Upper lobe of right lung (tissue), 1 donor: ENCODE measurements at places on chromosomes 2 and 18. TPM values are rescaled to one million over a fixed set of nuclear protein-coding genes. Genes with fewer than 3 reads are reported as not detected.

- no peak overlapping the region for H3K27ac ChIP-seq
- no peaks in the 10 kb centered on the region for H3K27me3 ChIP-seq
- no peaks in the 10 kb centered on the region for H3K36me3 ChIP-seq
- H3K4me3 ChIP-seq: no peak overlapping the region
- DNase-seq: no peak
Observed at GRCh38 chr2:46041434-46041833, 255.8 kb upstream of the EPAS1 start.

GRCh38 chr2:237154082-237154638 lies 68.5 kb downstream of the COPS8 start:
- H3K27ac ChIP-seq: no peak overlapping the region
- no peak overlapping the region for H3K4me3 ChIP-seq
- peaks cover 3% of the 10 kb centered on the region for H3K4me1 ChIP-seq
- no peaks in the 10 kb centered on the region for H3K27me3 ChIP-seq
- no peak for DNase-seq

GRCh38 chr2:49934481-49934880 lies 780.2 kb upstream of the FSHR start:
- no peak overlapping the region for H3K27ac ChIP-seq
- DNase-seq: no peak
- no peaks in the 10 kb centered on the region for H3K36me3 ChIP-seq
- no peaks in the 10 kb centered on the region for H3K4me1 ChIP-seq

GRCh38 chr2:165766326-165766927 lies 27.6 kb downstream of the GALNT3 start:
- no peak for DNase-seq
- H3K27ac ChIP-seq: no peak overlapping the region
- H3K4me3 ChIP-seq: no peak overlapping the region
- no peaks in the 10 kb centered on the region for H3K27me3 ChIP-seq
- H3K36me3 ChIP-seq: no peaks in the 10 kb centered on the region

DNA sequence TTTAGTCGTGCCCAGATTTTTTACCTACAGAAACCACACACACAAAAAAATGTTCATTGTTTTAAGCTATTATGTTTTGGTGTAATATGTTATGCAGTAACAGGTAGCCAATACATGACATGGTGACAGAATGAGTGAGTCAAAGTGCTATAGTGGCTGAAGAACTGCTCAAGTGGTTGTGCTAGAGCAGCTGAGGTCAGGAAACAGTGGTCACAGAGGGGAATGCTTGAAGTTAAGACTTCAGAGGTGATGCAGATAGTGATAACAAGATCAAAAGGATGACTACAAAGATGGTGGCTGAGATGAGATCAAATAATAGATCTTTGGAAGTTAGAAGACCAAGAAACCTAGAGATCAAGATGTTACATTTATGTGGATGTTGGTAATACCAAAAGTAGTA lies 174.3 kb downstream of the KCNE4 start:
- no peaks in the 10 kb centered on the region for H3K4me1 ChIP-seq
- no peak overlapping the region for H3K4me3 ChIP-seq
- H3K27ac ChIP-seq: no peak overlapping the region
- H3K36me3 ChIP-seq: no peaks in the 10 kb centered on the region
- no peak for DNase-seq
- no peaks in the 10 kb centered on the region for H3K27me3 ChIP-seq

DNA sequence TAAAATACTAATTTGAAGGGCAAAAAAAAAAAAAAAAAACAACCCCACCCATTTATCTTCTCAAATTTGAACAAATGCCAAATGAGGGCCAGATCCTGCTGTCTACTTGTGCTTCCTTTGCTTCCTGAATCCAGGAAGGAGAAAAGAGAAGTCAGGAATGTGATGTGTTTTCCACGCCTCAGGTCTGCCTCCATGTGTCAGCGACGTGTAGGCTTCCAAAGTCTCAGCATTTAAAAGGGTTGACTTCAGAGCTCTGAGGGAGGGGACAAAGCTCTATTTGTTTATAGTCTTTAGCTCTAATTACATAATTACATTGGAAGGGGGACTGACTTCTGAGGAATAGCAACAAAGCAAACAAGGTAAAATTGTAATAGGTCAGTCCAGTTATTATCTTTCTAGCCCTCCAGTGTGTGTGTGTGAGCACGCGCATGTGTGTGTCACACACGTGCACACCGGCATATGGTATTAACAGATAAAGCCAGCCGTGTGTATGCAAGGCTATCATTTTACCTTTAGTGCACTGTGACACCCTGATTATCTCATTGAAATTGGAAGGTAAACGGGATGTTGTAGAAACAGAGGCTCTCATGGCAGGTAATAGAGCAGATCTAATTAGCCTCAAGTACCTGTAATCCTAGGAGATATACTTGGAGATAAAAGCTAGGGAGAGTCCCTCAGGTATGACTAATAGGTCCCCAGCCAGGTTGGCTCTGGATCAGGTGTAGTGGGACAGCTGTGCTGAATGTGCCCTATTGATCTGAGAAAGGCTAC lies 911.4 kb upstream of the ZEB2 start:
- H3K36me3 ChIP-seq: no peaks in the 10 kb centered on the region
- H3K4me1 ChIP-seq: no peaks in the 10 kb centered on the region
- H3K27me3 ChIP-seq: no peaks in the 10 kb centered on the region
- no peak overlapping the region for H3K4me3 ChIP-seq
- no peak for DNase-seq

The MEP1B gene
- total RNA-seq: not detected

DNA sequence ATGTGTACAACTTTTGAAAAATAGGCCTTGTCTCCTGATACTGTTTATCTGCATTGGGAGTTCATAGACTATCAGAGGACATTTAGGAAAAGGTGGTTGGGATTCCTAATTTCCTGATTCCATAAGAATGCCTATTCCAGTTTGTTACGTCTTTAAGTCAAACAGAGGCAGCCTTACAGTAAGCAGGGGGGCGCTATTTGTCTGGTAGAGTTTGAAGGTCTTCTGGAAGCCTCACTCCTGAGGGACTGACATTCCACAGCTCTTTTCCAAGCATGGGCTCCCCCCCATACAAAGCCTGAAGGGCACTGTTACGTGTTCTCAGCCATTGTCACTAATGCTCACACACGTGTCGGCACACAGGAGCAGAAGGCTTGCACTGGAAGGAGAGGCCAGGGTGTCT lies 154.3 kb downstream of the PTGR3 start:
- no peaks in the 10 kb centered on the region for H3K27me3 ChIP-seq
- no peak overlapping the region for H3K4me3 ChIP-seq
- H3K4me1 ChIP-seq: no peaks in the 10 kb centered on the region
- no peak overlapping the region for H3K27ac ChIP-seq
- no peak for DNase-seq
- H3K36me3 ChIP-seq: no peaks in the 10 kb centered on the region

The CFAP53 gene
- total RNA-seq: not detected

DNA sequence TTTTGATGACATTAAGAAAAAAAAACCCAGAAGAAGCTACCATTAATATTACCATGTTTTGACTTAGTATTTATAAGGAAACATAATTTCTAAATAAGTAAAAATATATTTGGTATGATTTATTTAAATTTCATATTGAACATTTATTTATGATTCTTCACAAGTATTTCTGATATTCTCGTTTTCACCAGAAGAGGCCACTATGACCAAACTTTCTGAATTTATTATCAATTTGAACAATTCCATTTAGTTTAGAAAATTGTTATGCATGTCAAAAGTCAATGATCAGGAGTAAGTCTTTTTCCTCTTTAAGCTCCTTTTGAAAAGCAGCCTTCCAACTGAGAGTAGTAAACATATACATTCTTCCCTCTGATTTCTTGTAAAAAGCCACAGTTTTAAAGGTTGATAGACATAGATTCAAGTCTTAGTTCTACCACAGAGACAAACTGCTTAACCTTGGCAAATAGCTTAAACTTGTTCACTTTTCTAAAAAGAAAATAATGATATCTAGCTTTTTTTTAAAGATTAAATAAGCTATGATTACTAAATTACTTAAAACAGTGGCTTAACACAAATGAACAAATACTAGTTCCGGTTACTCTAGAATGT lies 329.9 kb downstream of the TRIB2 start:
- DNase-seq: no peak
- H3K27me3 ChIP-seq: no peaks in the 10 kb centered on the region
- H3K4me1 ChIP-seq: no peaks in the 10 kb centered on the region
- no peaks in the 10 kb centered on the region for H3K36me3 ChIP-seq

- peaks cover 18% of the 10 kb centered on the region for H3K4me1 ChIP-seq
- H3K36me3 ChIP-seq: peaks cover 7% of the 10 kb centered on the region
- H3K27ac ChIP-seq: no peak overlapping the region
- no peak overlapping the region for H3K4me3 ChIP-seq
- DNase-seq: no peak
- H3K27me3 ChIP-seq: no peaks in the 10 kb centered on the region
Observed at GRCh38 chr2:113965644-113966043, 75.8 kb downstream of the ACTR3 start.

The AMER3 gene
- not detected for total RNA-seq

GRCh38 chr2:154392256-154392655 lies 306.2 kb upstream of the KCNJ3 start:
- H3K4me3 ChIP-seq: no peak overlapping the region
- no peaks in the 10 kb centered on the region for H3K36me3 ChIP-seq
- no peaks in the 10 kb centered on the region for H3K27me3 ChIP-seq
- H3K4me1 ChIP-seq: no peaks in the 10 kb centered on the region
- no peak for DNase-seq
- H3K27ac ChIP-seq: no peak overlapping the region

DNA sequence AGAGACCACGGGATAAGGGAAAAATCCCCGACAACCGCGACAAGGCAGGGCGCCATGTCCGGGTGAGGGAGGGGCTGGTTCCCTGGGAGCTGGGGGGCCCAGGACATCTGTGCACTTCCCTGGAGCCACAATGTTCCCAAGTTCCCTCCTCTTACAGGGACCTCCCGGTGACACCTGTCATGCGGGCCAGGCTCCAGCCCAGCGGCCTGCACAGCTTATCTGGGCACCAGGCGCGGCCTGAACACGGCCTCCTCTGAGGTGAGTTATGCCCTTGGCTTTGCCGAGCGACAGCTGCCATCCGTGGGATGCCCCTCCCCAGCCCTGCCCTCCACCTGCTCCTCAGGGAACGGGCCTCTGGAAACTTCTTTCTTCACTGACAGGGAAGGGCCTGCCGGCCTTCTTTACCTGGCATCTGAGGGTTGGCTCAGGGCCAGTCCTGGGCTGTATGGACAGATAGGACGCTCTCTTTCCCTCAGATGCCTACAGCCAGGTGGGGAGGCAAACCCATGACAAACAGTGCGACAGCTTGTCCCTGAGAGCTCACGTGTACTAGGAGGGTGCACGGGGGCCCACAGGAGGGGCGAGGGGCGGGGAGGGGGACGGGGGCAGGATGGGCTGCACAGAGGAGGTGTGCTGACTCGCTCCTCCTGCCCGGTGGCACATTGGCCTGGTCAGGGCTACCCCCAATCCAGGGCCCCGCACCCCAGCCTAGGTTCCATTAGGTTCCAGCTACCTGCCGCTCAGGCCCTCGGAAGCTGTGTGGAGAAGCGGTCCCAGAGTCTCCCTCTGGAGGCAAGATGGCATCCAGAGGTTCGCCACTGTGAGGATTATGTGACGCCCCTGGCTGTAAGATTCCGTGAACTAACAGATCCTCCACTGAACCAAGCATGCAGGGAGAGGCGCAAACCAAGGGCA lies 34.9 kb upstream of the HPCAL1 start:
- H3K27ac ChIP-seq: no peak overlapping the region
- no peak overlapping the region for H3K4me3 ChIP-seq
- no peaks in the 10 kb centered on the region for H3K36me3 ChIP-seq
- no peaks in the 10 kb centered on the region for H3K27me3 ChIP-seq
- peaks cover 14% of the 10 kb centered on the region for H3K4me1 ChIP-seq
- peak; percentile 72 for DNase-seq

The DSG4 gene
- not detected for total RNA-seq

The RPRM gene
- total RNA-seq: 0.26 TPM

The SAG gene
- total RNA-seq: not detected

GRCh38 chr2:127048618-127048935 lies 58.4 kb downstream of the BIN1 start:
- H3K27me3 ChIP-seq: no peaks in the 10 kb centered on the region
- no peak overlapping the region for H3K27ac ChIP-seq
- no peak overlapping the region for H3K4me3 ChIP-seq
- no peaks in the 10 kb centered on the region for H3K36me3 ChIP-seq
- DNase-seq: peak; percentile 60

- no peak overlapping the region for H3K4me3 ChIP-seq
- no peak overlapping the region for H3K27ac ChIP-seq
- no peaks in the 10 kb centered on the region for H3K27me3 ChIP-seq
- no peak for DNase-seq
- H3K36me3 ChIP-seq: no peaks in the 10 kb centered on the region
Observed at GRCh38 chr18:41096504-41096903, 858.5 kb upstream of the PIK3C3 start.

The FRZB gene
- total RNA-seq: 14.0 TPM

GRCh38 chr2:148021059-148021861 lies at the start of gene MBD5:
TSS of gene MBD5 (plus strand) at chr2:148021091.
- peaks cover 33% of the 10 kb centered on the region for H3K4me1 ChIP-seq
- peak; percentile 71 for DNase-seq
- peak within 1 kb of the TSS; percentile 91 for H3K27ac ChIP-seq
- H3K36me3 ChIP-seq: peaks cover 3% of the 10 kb centered on the region
- H3K27me3 ChIP-seq: no peaks in the 10 kb centered on the region

GRCh38 chr2:121197369-121198091 lies 87.5 kb downstream of the TFCP2L1 start:
- H3K27me3 ChIP-seq: no peaks in the 10 kb centered on the region
- H3K4me3 ChIP-seq: no peak overlapping the region
- DNase-seq: peak; percentile 95
- H3K36me3 ChIP-seq: no peaks in the 10 kb centered on the region
- H3K4me1 ChIP-seq: peaks cover 19% of the 10 kb centered on the region
